ENCODE measurements at places on chromosomes 3 and 15. TPM values are rescaled to one million over a fixed set of nuclear protein-coding genes. Genes with fewer than 3 reads are reported as not detected.

GRAMD1C gene
- total RNA-seq, result not detected

- no peak for DNase-seq
Measured at GRCh38 chr3:41118461-41119390, 80.6 kb upstream of the CTNNB1 start.

TGM4 gene
- not detected for total RNA-seq

GRCh38 chr3:186612721-186613636 lies at the start of gene AHSG:
TSS of gene AHSG (plus strand) at chr3:186613060. CDS start at chr3:186613142, 82 bp downstream.
- no peak for DNase-seq

- no peak for DNase-seq
Measured at GRCh38 chr15:39025321-39025720, 460.7 kb upstream of the RASGRP1 start.

DCBLD2 gene
- 9.6 TPM for total RNA-seq

NAA50 gene
- 144 TPM for total RNA-seq

DNA sequence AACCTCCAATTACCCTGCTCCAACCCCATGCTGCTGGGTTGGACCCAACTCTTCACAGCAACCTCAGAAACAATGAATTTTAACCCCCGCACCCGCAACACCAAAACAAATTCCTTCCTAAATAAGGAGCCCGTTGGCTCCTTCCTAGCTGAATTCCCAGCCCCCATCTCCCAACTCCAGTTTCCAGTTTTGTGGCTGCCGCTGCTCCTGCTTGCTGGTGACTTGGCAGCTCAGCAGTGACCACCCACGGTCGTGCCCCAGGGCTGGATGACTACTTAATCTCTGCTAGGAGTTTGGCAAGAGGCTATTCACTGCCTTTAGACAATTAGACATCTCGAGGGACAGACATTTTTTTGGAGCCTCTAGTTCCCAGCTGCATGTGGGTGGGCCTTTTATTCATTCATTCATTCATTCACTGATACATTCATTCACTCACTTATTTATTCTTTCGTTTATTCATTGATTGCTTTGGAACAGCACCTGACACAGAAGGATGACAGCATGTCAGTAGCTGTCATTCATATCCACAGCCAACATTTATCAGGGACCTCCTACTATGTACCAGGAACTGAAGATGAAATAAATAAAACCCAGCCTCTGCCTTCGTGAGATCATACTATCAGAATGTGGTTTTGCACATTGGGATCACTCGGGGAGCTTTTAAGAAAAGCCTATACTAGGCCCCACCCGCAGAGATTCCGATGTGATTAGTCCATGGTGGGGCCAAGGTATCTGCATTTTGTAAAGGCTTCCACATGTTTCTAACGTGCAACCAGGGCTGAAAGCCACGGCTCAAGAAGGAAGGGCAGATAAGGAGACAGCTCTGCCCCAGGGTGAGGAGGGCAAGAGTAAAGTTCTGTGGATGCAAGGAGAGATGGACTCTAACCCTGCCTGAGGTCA lies 256.5 kb downstream of the SHQ1 start:
- peak; percentile 65 for DNase-seq

- DNase-seq, result no peak
Measured at GRCh38 chr15:92672102-92672501, 16.5 kb upstream of the FAM174B start.

GPR15 gene
- 0.13 TPM for total RNA-seq

DNA sequence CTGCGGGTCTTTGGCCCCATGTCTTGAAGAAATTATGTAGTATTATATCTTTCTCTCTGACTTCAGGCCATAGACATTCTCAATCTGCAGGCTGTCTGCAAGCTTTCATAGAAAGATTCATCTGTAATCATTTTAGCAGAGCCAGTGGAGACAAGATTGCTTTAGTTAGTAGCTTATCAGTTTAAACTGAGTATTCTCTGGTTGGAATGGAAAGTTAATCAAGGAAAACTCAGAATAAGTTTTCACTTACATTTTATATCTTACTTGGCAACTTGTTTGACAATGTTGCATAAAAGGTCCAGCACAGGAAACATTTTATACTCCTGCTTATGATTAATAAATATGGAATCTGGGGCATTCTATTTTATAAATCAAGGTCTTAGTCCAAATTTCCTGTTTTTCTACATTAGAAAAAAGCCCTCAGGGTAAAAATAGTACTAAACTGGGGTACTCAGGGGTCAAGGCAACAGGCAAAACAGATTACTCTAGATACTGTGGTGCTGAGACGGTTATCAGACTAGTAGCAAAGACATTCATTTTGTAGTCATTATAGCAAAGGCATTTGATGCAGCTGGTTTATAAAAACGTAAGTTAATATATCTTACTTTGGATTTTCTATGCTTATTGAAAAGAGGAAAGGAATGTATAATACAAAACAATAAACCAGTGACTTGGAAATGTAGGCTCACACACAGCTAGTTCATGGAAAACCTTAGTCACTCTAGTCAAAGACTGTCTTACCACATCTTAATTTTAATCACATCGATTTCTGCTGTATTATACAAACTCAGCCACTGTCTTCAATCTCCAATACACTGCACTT lies 45.2 kb upstream of the FILIP1L start:
- DNase-seq, result no peak

GPR27 gene
- total RNA-seq, result not detected

- no peak for DNase-seq
Measured at GRCh38 chr3:79973482-79973881, 205.7 kb upstream of the ROBO1 start.

GRCh38 chr3:125147491-125147820 lies 65.1 kb downstream of the SLC12A8 start:
- no peak for DNase-seq

GRCh38 chr3:123429362-123430125 lies 19.3 kb downstream of the ADCY5 start:
- DNase-seq, result no peak

DNA sequence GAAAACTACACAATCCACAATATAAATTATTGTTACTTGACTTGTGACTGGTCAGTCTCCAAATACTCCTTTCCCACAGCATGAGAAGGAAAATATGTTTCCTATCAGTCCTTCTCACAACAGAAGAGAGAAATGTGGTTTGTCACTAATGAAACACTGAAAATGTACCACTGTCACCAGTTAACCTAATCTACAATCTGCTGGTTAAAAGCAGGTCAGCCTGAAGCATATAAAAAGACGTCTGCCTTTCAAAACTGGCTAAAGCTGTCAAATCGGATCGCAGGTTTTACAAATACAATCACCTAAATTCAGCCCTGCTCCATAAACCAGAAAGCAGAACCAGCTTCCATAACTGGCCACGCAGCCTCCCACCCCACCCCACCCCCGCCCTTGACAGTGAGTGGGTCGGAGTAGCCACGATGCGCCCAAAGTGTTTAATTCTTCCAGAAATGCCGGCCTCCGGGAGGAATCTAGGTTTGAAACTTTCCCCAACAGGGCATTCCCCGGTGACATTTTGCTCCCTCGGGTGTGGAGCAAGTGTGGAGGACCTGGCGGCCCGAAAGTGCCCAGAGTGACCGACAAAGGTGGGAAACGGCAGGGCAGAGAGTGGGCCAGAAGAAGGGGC lies 682 bp downstream of the ETFA start:
- peak; percentile 47 for DNase-seq

DNA sequence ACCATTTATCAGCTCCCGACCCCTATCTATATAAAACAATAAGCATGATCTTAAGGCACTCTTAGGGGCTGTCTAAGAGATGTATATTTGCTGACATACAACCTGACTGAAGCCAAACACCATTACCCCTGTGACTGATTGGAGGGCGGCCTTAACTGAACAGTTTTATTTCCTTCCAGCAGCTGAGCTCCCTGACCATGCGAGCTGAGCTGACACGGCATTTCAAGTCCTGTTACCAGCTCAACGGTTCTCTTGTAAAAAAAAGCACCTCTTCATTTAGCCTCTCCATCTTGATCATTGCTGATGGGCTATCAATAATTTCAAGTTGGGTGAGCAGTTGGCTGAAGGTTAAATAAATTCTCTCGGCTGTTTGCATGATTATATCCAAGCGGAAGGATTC lies 33.4 kb upstream of the BNIP2 start:
- no peak for DNase-seq
